ENCODE measurements at places on chromosomes 12 and 14.

- DNase-seq = peak; percentile 96
Measured at GRCh38 chr12:29241821-29242591, 92.9 kb downstream of the FAR2 start.

GRCh38 chr14:96213871-96214465 lies 9.3 kb downstream of the BDKRB2 start:
- DNase-seq = no peak

- no peak for DNase-seq
Measured at GRCh38 chr12:31526158-31526546, 64.8 kb downstream of the DENND5B start.

GRCh38 chr12:31750747-31751039 lies 21.9 kb upstream of the AMN1 start:
- DNase-seq = no peak

All from epithelial cell of esophagus (primary cell).